ENCODE measurements at places on chromosomes 6 and 20. TPM values are rescaled to one million over a fixed set of nuclear protein-coding genes. Genes with fewer than 3 reads are reported as not detected.

The MOXD1 gene
- 3.4 TPM for total RNA-seq

DNA sequence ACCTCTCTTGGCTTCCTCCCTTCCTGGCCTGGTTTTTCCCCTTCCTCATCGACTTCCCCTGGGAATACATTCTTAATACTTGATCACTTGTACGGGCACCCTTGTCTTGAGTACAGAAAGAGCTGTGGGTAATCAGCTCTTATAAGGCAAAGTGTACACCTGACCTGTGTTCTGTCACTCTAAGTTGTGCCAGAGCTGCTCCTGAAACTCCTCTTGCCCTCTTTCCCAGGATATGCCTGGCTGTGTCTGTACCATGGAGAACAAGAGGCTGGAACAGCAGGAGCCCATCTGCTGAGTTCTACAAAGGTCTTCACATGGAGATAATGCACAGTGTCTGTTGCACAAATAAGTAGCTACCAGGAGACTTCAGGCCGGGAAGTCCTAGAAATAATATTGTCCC, 110.1 kb downstream of the FOXA2 start:
- DNase-seq, result no peak
- no peaks in the 10 kb centered on the region for H3K36me3 ChIP-seq
- H3K27ac ChIP-seq, result no peak overlapping the region
- H3K4me1 ChIP-seq, result no peaks in the 10 kb centered on the region
- H3K4me3 ChIP-seq, result no peak overlapping the region

- no peaks in the 10 kb centered on the region for H3K27me3 ChIP-seq
- DNase-seq, result peak; percentile 52
- peak within 1 kb of the TSS; percentile 63 for H3K4me3 ChIP-seq
- peak within 1 kb of the TSS; percentile 80 for H3K27ac ChIP-seq
Observed at GRCh38 chr20:51542571-51543421, at the start of gene NFATC2. Gene NFATC2, minus strand, starts transcription at chr20:51542719. Its CDS starts 220 bp downstream, at chr20:51542499.

GRCh38 chr20:30419466-30419865, 838.0 kb upstream of the DEFB115 start:
- H3K36me3 ChIP-seq, result peaks cover 3% of the 10 kb centered on the region
- no peaks in the 10 kb centered on the region for H3K27me3 ChIP-seq
- H3K4me1 ChIP-seq, result no peaks in the 10 kb centered on the region
- H3K27ac ChIP-seq, result no peak overlapping the region
- DNase-seq, result no peak

The CALHM5 gene
- total RNA-seq, result 2.1 TPM

DNA sequence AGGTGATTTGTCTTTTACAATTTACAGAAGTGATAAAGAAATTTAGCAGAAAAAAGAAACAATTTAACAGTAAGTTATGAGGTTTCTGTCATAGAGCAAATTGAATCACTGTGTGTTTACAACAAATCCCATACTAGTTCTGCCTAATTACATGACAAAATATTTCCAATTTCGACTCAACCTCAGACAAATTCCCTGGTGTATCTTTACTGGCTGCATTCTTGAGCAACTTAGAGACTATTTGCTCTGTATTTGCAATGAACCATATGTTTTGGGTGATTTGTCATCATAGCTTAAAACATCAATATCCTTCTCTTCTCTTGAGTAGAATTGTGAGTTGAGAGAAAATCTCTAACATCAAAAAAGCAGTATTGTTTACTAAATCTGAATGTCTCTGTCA, 128.7 kb downstream of the SIM1 start:
- H3K27me3 ChIP-seq, result no peaks in the 10 kb centered on the region
- H3K4me1 ChIP-seq, result no peaks in the 10 kb centered on the region
- H3K27ac ChIP-seq, result no peak overlapping the region
- no peak for DNase-seq

GRCh38 chr6:7993952-7994351, 70.2 kb downstream of the BLOC1S5 start:
- H3K36me3 ChIP-seq, result no peaks in the 10 kb centered on the region
- no peaks in the 10 kb centered on the region for H3K27me3 ChIP-seq
- peaks cover 13% of the 10 kb centered on the region for H3K4me1 ChIP-seq
- H3K27ac ChIP-seq, result no peak overlapping the region
- no peak for DNase-seq

The TTPAL gene
- 4.5 TPM for total RNA-seq

DNA sequence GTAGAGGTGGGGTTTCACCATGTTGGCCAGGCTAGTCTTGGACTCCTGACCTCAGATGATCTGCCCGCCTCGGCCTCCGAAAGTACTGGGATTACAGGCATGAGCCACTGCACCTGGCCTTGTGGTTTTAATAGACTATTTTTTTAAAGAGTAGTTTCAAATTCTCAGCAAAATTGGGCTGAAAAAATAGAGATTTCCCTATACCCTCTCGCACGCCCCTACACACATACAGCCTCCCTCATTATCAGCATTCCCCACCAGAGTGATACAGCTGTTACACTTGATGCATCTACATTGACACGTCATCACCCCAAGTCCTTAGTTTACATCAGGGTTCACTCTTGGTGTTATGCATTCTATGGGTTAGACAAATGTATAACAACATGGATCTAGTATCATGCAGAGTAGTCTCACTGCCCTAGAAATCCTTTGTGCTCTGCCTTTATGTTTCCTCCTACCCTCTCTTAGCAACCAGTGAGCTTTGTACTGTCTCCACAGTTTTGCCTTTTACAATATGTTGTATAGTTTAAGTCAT, 103.6 kb downstream of the CDYL start:
- no peak for DNase-seq
- peaks cover 14% of the 10 kb centered on the region for H3K4me1 ChIP-seq
- H3K4me3 ChIP-seq, result no peak overlapping the region
- H3K27ac ChIP-seq, result no peak overlapping the region

- H3K27me3 ChIP-seq, result peaks cover 6% of the 10 kb centered on the region
- no peaks in the 10 kb centered on the region for H3K36me3 ChIP-seq
- no peak for DNase-seq
- no peak overlapping the region for H3K4me3 ChIP-seq
- peaks cover 33% of the 10 kb centered on the region for H3K4me1 ChIP-seq
Observed at GRCh38 chr20:1800777-1801176, 94.4 kb upstream of the SIRPA start.
